Effector memory CD4-positive, alpha-beta T cell (primary cell): ENCODE measurements at places on chromosomes 4 and X.

GRCh38 chrX:10781847-10782530, 161.6 kb upstream of the MID1 start:
- no peak for DNase-seq

DNA sequence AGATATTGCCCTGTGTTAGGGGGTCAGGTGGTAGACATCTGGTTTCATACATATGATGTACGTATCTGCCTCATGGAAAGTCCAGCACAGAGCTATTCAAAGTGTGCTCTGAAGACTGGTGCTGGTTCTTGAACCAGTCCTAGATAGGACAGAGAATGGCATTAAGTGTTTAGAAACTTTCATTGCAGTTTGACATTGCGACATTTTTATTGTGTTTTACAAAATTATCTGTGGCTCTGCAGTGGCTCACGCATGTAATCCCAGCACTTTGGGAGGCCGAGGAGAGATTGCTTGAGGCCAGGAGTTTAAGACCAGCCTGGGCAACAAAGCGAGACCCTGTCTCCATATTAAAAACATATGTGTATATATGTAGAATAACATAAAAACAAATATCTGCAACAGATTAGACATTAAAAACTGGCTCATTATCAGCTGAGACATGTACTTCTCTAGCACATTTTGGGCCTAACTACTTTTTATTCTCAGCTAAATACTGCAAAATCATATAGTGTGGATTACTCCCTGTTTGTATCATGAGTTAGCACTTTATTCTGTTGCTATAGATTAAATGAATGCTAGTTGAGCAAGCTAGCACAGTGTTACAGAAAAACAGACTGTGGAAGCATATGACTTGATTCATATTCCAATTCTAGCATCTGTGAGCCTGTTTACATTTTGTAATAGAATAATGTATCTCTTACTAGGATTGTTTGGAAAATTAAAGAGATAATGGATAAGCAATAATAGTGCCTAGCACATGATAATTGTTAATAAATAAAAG, 57.1 kb downstream of the USP9X start:
- DNase-seq: no peak

DNA sequence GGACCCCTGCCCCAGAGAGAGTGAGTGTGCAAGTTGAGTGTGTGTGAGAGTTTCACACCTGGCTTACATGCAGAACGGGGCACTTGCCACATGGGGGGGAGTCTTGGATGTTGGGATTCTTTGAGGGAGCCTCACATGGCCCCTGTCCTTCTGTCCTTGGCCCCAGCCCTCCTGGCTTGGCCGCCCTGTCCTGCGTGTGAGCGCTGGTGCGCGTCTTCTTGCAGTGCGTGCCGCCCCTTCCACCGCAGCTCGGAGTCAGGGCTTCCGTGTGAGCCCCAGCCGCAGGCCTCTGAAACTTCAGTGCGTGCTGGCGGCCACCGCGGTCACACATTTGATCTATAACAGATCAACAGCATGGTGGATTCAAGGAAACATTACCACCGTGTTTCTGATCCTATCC, 30.1 kb upstream of the HGFAC start:
- no peak for DNase-seq

DNA sequence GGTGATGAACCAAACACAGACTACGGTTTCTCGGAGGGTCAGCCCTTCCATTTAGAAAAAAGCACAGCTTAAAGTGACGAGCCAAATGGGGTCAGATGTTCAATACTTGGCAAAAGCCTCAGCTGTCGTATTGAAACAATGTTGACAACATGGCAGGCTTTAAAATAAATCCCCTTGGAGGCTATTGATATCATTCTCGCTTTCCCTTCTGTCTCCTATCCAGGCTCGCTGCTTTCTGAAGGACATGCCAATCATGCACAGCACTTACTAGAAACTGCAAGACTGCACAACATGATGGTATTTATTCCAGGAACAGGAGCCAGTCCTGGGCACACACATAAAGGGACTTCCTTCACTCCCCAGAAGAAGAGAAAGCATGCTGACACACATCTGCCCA, 137.9 kb downstream of the SLC7A11 start:
- DNase-seq: no peak

DNA sequence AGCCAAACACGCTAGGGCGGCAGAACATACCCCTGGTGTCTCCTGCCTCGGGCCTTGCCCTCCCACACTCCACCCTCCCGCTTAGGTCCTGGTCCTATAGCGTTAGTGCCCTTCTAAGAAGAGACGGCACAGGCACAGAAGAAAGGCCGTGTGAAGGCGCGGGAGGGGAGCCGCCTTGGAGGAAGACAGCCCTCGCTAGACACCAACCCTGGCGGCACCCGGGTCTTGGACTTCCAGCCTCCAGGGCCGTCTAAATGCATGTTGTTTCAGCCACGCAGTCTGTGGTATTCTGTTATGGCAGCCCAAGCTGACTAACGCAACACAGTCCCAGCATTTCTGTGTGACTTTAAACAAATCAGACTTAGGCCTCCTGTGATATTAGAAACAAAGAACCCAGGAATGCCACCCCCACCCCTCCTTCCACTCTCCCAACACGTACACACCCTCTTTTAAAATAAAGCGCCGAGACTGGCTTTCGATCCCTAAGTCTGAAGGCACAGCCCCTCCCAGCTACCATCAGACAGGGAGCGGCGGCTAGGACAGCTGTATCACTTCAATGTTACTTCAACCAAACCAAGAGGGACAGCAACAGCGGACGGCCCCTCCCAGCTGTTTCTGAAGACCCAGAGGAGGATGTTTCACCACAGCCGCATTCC, 128.0 kb downstream of the AFAP1 start:
- DNase-seq: no peak

DNA sequence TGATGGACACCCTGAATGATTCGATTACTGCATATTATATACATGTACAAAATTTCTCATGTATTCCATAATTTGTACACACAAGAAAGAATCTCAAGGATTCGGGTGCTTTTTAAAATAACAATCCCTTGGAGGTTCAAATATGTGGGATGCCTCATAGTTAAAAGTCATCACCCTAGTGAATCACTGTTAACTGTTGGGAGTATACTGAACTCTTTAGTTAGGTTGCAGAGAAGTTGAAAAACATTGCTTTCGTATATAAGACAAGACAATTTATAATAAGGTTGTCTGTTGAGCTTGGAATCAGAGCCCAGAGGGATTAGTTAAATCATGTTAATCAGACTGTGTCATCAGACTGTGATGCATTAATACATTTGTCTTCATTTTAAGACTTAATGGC, 15.6 kb downstream of the DCK start:
- no peak for DNase-seq

- DNase-seq: no peak
Measured at GRCh38 chr4:99927566-99927965, 18.9 kb downstream of the DNAJB14 start.

GRCh38 chrX:153556767-153557166, 39.3 kb downstream of the ATP2B3 start:
- DNase-seq: no peak

DNA sequence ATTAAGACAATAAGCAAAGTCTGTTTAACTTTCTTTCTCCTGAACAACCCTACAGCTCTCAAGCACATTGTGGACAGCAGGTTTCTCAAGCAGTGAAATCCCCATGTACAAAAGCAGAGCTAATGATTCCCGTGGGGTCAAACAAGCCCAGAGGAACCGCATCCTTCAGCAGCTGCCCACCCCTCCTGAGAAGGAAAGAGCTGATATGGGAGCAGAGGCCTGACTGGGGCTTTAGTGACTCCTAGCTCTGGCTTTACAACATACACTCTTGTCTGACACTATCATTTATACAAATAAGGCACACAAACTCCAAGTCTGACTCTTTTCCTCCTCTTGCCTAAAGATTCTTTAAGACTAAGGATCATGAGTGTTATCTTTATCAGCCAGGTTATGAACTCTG, 32.8 kb downstream of the HDAC8 start:
- DNase-seq: no peak
